ENCODE measurements at places on chromosomes 1 and 21.

DNA sequence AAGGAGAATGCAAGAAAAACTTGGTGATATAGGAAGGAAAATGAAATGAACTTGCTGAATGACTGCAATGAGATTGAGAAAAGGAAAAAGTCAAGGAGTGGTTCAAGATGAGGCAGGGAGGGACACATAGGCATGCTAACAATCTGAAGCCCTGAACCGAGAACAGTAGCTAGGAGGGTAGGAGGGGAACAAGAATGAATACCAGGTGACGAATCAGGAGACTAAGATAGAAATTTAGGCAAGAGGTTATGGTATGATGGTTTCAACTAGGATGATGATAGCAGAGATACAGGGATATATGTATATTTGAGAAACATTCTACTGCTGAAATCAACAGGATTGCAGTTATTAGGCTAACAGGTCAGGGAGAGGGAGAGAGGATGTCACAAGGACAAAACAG is 44.1 kb downstream of the SMYD3 start:
- DNase-seq = no peak

DNA sequence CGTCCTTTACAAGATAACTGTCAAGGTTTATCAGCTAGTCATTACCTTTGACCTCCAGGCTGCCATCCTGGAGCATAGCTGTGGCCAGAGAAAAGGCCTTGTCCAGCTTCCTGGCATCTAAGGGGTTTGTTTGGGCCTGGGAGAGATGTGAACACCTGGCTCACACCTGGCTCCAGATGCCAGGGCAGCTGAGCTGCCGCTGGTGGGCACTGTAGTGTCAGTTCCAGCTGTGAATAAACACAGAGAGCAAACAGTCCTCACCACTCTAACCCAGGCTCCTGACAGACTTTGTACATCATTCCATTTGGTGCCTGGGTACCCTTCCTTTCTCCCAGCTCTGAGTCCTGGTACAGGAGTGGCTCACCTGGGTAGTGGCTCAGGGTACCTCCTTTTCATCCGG is 14.3 kb upstream of the KCNA10 start:
- no peak for DNase-seq

- DNase-seq = no peak
Measured at GRCh38 chr1:119347858-119348257, 20.7 kb upstream of the HAO2 start.

GRCh38 chr1:246691622-246692495 is 32.4 kb upstream of the SCCPDH start:
- DNase-seq = no peak

DNA sequence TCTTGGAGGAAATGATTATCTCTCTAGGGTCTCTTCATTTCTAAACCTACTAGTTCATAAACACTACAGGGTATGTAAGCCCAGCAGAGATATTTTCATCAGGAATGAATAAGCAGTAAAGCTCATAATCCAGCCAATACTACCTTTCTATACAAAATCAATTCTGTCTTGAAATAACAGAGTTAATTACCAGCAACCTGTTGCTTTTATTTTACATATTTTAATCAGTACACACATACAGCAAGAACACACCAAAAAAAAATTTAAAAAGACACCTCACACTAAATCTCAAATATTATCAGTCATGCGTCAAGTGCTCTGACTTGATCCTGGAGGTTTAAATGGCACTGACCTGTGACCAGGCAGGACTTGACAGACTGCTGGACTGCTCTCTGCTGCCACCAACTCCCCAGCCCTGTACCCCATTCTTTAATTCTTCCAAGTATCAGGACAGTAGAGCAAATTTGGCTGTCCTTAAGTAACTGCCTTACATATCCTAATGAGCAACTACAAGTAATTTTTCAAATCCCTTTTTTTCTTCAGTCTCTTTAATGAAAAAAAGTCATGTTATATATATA is 98.5 kb downstream of the CDC42BPA start:
- DNase-seq = no peak

DNA sequence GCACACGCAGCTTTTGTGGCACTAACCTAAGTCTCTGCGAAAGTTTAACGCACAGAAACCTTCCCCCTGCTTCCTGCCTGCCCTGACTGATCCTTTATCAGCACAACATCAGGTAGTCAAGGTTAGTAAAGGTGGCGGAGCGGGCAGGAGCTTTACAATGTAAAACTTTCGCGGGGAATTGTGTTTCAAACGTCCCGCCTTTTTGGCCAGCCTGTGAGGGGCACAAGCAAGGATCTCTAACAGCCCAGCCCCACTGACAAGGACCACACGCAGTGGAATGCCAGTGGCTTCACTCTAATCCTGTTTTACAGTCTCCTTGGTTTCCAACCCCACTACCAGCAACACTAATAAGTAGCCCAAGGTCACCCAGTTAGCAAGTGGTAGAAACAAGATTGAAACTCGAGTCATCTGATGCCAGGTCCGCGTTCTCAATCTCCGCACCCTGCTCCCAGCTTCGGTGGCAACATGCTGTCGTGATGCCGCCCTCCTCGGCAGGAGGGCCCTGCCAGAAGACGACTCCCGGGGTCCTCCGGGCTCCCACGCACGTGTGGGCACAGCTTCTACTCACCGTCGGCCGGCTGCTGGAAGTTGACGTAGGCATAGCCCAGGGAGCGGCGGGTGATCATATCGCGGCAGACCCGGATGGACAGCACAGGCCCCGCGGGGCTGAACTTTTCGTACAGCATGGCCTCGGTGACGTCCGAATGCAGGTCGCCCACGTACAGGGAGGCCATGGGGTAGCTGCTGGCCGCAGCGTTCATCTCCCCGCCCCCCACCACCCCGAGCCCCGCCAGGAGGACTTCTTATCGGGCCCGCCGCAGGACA is 1.2 kb downstream of the PABPC4 start:
- peak; percentile 89 for DNase-seq

DNA sequence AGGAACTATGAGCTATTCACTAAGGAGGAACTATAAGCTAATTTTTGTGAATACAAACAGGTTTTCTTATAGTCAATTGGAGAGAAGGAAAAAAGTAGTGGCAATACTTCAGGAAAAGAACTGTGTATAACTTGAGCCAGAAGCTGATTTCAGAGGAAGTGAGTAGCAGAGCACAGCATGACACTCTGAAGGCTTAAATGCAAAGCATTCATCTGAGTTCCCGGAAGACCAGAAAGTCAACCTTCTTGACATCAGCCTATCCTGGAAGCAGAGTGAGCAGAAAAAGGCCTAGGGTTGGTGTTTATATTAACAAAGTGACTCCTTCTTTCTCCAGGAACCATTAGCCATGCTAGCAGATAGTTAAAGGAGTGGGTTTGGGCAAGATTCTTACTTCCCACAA is 545.2 kb downstream of the MRPL39 start:
- no peak for DNase-seq

GRCh38 chr1:20578721-20579395 is 10.0 kb upstream of the CDA start:
- DNase-seq = no peak

DNA sequence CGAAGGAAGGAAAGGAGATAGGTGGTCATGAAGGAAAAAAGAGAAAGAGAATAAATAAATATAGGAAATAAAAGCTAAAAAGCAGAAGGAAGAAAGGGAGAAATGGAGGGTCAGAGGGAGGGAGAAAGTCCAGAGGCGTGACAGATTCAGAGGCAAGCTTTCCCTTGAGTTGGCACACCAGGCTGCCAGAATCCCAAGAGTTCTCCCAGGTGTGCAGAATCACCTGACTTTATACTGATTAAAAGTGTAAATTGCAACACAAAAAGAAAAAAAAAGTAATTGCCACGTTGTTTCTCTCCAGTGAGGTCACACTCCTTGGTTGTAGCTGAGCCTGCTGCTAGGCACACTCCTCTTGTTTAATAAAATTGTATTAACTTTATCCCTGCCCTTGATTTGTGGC is 669.9 kb upstream of the PKN2 start:
- DNase-seq = no peak

- DNase-seq = no peak
Measured at GRCh38 chr1:21924503-21925005, 12.6 kb downstream of the HSPG2 start.

GRCh38 chr1:21219674-21220073 is 43.0 kb upstream of the EIF4G3 start:
- no peak for DNase-seq

GRCh38 chr1:199269241-199269640 is 630.4 kb downstream of the PTPRC start:
- DNase-seq = no peak

DNA sequence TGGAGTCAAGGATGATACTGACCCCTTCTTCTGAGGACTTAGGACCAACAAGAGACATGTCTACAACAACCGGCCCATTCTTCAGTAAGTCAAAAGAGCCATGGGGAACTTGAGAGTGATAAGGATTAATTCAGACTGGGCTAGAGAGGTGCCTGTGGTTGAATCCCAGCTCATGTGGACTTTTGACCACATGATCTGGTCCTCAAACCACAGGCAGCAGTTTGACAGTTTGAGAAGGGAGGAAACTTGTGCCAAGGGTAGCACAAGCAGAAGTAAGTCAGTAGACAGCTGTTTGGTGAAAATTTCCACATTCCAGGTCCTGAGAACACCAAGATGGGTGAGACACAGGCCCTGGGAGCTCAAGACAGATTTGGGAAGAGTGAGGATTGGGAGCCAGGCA is 19.8 kb downstream of the SH3BP5L start:
- no peak for DNase-seq

DNA sequence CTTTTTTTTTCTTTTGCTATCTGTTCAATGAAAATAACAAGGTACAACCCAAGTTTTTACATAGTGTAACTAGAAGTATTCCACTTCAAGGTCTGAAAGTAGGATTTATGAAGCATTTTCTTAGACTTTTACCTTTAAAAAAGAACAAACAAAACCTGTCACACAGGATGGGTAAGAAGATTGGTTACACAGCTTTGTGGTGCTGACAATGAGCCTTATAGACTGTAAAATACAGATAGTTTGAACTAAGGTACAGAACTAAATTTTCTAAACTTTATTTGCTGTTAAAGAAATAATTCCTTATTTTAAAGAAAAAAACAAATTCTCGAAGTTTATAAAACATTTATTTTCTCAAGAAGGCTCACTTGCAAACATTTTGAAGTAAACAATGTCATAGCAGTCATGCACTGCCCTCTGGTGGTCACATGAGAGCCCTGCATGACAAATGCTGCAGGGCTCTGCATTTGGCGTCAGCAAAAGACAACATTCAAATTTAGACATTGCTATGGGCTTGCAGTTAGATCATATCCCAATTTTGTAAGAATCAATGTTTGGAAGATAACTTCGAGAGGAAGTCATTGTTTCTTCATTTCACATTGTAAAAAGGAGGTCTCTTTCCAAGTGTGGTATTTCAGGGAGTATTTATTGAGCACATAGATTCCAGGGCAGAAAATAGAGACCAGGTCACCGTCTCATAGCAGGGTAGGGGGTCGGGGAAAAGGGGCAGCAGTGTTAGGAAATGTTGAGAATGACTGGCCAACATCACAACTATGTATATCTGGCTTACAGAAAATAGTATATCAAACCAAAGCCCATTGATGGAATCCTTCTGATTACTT is 115.3 kb upstream of the FMN2 start:
- DNase-seq = no peak

GRCh38 chr1:228989992-228990827 is 254.9 kb downstream of the RHOU start:
- DNase-seq = peak; percentile 81

GRCh38 chr1:59046730-59047157 is 250.2 kb upstream of the FGGY start:
- no peak for DNase-seq

DNA sequence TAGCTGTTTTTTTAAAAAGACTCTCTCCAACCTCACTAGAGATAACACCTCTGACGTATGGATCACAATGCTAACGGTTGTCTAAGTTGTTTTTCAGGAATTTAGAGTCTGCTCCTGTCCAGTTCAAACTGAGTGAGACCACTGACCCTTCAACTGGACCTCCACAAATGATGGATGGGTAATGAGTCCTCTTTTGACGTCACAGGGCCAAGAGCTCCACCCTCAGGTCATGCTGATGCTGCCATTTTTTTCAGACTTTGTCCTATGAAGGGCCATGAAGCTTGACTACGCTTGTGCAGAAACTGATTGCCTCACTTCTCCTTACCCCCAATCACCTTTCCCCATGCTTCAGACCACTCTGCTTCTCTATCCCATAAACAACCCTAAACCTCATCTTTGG is 16.6 kb downstream of the GRIK3 start:
- no peak for DNase-seq

- no peak for DNase-seq
Measured at GRCh38 chr1:25450891-25451290, 20.2 kb downstream of the MACO1 start.

DNA sequence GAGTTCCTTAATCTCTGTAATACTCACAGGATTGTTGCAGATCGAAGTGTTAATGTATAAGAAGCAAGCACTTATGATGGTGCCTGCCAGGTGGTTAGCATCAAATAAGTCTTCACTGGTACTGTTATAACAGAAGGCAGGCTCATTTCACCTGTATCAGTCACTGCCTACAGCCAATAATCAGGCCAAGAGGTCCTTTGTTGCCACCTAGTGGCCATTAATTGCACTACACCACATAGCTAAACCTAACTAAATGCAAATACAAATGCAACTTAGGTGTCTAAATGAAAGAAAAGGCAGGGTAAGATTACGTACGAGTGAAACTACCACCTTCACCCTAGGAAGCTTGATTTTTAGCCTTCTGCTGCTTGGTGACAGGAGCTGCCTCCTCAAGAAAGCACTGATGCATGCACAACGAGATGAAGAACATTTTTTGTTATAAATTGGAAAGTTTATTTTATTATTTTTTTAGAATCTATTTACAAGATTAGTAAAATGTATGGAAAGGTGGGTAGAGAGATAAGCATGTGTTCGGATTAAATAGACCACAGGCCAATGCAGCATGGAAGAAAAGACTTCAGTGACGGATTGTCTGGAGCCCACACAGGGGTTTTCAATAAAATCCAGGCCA is 334.8 kb upstream of the CAMK1G start:
- no peak for DNase-seq

DNA sequence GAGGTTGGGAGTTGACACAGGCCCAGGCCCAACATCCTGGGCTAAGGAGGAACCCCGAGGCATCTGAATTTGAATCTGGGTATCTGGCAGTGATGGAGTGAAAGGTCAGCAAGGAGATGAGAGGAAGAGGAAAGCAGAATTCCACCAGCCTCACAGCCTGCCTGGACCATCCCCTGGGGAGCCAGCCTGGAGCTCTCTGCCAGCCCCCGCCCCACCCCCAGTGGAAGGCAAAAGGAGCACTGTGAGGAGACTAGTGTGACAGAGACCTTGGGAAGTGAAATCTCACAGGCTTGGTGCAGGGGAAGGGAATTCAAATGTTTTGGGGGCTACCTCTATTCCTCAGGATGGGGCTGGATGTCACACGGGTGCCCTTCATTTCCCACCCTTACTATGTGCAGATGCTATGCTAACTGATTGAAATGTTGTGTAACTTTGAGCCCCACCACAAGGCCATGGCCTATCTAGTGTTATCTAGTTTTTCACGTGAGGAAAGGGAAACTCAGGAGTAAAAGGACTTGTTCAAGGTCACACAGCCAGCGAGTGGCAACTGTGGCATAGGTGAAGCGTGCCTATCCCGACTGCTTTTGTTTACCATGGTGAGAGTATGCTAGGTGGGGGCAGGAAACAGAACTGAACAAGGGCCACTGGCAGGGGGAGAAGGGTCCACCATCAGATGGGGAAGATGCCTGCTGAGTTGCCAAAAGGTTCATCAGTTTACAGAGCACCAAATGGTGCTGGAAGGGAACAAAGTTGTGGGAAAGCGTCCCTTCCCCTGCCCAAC is 29.8 kb downstream of the AHDC1 start:
- no peak for DNase-seq

Data from upper lobe of left lung (tissue), 6 donors.